ENCODE measurements at places on chromosomes 12 and 14.

DNA sequence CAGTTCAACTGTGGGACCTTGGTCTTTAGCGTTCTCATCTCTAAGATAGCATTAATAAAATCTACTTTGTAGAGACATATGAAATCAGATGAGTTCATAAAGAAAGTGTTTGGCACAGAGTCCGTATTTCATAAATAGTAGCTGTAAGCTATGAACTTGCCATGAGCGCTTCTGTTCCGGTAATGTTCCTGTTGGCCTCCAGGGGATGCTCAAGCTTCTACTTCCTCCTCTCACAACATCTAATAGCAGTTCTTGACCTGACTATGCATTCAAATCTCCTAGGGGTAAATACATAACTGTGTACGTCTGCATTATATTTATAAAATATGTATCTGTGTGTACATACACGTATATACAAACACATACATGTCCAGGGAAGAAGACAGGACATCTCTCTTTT, 288.2 kb upstream of the TMPO start:
- DNase-seq = no peak

DNA sequence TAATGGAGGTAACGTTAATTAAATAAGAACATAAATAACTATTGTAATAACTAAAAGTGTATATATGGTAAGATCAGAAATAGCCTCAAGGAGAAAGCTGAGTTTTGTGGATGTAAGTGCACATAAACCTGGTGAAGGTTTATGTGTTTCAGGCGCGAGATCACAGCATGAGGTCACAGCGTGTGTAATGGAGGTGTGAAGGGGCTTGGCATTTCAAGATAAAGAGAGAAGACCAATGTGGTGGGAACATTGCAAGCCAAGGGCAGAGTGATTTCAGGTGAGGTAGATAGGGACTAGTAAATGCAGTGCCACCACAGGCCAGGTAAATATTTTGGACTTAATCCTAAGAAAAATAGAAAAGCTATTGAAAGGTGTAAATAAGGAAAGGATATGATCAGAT, 21.7 kb upstream of the KICS2 start:
- no peak for DNase-seq

DNA sequence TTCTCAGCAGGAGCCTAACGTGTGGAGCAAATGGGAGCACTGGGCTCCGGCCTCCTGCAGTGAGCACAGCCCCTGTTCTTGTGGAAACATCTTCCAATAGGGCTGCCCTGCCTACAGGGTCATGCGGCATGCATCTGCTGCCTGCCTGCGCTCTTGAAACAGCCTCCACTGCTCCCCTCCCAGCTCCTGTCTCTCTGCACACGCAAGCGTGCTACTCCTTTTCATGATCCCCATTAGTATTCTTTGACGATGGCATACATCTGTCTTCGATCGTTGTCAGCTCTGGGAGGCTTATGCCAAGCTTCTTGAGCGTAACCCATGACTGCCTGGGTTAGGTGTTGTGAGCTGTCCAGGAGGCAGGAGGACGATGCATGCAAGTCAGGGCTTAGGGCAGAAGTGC, 23.1 kb downstream of the NTF3 start:
- DNase-seq = no peak

DNA sequence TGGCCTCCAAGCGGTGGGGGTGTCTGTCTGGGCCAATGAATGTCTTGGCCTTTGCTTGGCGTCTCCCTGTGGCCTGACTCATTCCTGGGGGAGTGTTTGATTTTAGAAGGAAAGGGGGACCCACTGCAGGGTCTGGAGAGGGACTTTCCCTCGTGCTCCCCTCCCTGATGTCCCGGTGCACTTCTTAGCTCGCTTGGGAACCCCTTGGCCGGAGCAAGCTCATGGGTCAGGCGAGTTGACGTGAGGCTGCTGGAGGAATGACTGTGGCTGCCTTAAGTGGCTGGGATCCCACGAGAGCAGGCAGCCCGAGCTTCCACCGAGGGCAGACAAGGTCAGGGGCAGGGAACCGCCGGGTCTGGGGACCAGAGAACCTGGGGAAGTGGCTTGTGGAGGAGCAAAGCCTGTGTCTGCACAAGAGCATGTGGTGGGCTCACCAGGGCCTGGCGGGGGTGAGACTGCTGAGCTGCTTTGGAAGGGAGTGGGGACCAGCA, 218.4 kb upstream of the C14orf180 start:
- DNase-seq = no peak

DNA sequence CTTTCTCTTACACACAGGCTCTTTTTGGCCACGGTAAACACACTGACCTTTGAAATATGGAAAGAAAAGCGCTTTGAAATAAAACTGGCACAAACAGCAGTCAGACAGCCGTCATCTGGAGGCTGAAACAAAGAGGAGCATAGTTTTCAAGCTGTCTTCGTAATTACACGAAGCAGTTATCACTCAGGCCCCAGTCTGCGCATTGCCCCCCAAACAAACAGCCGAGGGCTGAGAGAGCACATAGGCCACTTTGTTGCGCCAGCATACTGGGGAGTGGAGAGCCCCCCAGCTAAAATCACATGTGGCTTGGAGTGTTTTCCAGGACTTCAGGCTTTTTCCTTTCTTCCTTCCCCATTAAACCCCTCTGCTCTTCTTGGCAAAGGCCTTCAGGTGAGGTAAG, 142.9 kb upstream of the BTG1 start:
- no peak for DNase-seq

- no peak for DNase-seq
Observed at GRCh38 chr14:102344485-102344884, 18.2 kb downstream of the CINP start.

GRCh38 chr14:96069421-96069820, 30.3 kb downstream of the C14orf132 start:
- no peak for DNase-seq

- DNase-seq = no peak
Observed at GRCh38 chr12:67073336-67073735, 195.8 kb upstream of the CAND1 start.

DNA sequence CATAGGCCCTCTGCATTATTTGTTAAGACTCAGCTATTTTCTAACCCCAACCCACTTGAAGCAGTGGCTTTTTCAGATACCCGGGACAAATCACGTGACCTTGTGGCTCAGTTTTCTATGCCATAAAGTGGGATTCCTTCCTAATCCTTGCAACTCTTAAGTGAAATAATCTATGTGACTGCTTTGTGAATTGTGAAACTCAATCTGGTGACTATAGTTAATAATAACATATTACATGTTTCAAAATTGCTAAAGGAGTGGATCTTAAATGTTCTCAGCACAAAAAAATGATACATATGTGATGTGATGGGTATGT, 17.3 kb downstream of the EML1 start:
- no peak for DNase-seq

- DNase-seq = no peak
Observed at GRCh38 chr12:120798696-120799095, 73.1 kb downstream of the ACADS start.

DNA sequence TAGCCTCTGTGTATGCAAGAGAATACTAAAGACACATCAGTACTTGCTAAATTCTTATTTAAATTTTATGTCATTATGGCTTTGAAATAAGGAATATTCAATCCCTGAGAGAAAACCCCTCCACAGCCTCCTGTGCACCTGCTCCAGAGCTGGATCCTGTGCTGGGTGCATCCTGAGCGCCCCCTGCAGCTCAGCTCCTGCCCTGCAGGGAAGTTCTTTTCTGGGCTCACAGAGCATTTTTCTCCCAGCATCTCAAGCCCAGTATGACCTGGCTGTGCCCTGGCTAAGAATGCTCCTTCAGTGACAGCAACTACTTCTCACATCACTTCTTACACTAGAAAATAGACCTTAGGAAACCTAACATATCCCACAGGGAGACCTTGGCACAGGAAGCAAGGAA, 1211.7 kb downstream of the TMEM121 start:
- DNase-seq = no peak

DNA sequence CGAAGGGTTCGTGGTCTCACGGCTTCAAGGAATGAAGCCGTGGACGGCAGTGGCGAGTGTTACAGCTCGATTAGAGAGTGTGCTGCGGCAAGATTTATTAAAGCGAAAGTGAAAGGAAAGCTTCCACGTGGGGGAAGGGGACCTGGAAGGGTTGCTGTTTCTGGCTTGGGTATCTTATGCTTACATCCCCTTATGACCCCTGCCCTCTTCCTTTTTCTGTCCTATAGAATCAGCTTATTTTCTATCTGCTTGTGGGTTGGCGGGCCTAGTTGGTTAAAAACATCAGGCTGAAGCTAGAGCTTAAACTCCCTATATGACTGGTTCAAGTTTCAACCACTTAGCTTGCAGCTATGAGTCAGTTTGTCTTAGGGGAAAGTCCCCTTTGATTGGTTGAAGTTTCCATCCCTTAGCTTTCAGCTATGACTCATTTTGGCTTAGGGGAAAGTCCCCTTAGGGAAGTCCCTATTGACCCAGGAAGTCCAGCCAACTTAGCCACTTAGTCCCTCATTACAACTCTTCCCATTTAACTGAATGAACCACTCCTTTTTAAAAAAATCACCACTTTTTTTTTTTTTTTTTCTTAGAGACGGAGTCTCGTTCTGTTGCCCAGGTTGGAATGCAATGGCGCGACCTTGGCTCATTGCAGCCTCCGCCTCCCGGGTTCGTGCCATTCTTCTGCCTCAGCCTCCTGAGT, 1494.7 kb upstream of the TMEM132C start:
- peak; percentile 2 for DNase-seq

- no peak for DNase-seq
Observed at GRCh38 chr14:89415159-89415558, 1.9 kb downstream of the FOXN3 start.

- no peak for DNase-seq
Observed at GRCh38 chr12:75981247-75982168, 50.1 kb downstream of the PHLDA1 start.

GRCh38 chr12:27024291-27024690, 1.9 kb downstream of the MED21 start:
- no peak for DNase-seq

DNA sequence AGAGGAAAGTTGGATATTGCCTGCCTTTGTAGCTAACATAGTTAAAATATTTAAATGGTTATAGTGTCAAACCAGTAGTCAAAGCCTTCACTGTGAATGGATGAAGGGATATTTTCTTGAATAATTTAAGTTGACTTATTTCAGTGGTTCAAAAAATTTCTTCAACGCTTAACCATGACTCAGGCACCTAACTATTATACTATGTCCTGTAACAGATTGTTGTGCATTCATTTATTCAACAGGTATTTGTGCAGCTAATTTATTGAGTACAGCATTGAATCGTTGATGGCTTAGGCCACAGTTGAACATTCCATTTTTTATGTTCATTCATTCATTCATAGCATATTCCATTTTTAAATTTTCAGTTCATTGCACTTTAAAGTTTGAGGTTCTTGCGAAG, 9.2 kb downstream of the HIF1A start:
- no peak for DNase-seq

DNA sequence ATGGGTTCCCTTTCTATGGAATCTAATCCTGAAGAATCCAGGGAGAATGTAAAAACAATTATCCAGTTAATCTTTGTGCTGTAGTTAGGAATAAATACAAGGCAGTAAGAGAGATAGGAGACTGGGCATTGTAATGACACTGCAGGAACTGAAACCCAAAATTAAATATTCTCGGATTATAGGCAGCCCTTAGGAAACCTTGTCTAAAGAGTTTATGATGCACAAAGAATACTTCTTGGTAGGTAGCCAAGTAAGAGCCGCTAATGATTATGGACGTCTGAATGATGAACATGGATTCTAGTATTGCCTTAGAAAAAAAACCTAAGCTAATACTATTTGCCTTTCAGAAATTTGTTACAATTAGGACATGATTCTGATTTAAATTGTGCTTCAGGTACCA, 165.4 kb upstream of the LRIG3 start:
- DNase-seq = no peak

DNA sequence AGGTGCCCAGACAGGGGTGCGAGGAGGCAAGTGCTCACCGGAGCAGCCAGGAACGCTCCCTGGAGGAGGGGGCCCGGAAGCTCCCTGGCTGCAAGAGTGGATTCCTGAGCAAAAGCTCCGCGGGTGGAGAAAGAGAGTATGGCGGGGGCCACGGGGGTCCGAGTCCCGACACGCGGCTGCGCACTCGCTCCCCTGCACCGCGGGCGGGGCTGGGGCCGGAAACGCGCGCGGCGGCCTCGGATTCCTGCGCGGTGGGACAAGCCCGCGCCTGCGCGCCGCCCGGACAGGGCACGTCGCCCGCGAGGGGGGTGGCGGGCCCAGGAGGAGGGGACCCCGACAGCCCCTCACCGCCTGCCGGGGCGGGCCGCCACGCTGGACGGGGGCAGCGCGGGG, 27.8 kb upstream of the GPR132 start:
- peak; percentile 47 for DNase-seq

DNA sequence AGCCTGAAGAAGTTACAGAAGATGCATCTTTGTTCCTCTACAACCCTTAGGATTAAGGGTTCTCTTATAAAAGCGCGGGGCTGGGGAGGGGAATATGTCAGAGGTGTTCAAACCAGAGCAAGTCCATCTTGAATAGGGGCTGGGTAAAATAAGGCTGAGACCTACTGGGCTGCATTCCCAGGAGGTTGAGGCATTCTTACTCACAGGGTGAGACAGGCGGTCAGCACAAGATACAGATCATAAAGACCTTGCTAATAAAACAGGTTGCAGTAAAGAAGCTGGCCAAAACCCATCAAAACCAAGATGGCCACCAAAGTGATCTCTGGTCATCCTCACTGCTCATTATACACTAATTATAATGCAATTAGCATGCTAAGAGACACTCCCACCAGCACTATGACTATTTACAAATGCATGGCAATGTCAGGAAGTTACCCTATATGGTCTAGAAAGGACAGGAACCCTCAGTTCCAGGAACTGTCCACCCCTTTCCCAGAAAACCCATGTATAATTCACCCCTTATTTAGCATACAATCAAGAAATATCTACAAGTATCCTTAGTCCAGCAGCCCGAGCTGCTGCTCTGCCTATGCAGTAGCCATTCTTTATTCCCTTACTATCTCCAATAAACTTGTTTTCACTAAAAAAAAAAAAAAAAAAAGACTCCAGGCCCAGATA, 108.1 kb upstream of the FOXN3 start:
- no peak for DNase-seq

DNA sequence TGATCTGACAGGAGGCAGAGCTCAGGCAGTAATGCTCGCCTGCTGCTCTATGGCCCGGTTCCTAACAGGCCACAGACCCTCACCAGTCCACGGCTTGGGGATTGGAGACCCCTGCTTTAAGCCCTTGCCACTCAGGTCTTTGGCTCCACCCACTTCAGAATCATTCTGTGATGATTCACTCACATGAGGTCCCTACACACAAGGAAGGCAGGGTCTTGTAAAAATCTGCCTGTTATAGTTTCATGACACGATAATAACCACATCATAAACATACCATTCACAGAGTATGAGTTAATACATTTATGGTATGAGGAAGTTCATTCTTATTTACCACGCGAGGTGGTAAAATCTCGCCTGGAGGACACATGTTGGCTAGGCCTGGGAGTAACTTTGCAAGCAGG, 29.0 kb upstream of the MAX start:
- no peak for DNase-seq

GRCh38 chr12:6936194-6936635, 7.4 kb upstream of the RNU7-1 start:
- no peak for DNase-seq

- DNase-seq = no peak
Observed at GRCh38 chr12:8590842-8591545, 21.7 kb downstream of the AICDA start.

- peak; percentile 27 for DNase-seq
Observed at GRCh38 chr14:77026930-77027537, 1.5 kb downstream of the IRF2BPL start.
